Right atrium auricular region (tissue), 2 donors: ENCODE measurements at places on chromosomes 16 and 17.

DNA sequence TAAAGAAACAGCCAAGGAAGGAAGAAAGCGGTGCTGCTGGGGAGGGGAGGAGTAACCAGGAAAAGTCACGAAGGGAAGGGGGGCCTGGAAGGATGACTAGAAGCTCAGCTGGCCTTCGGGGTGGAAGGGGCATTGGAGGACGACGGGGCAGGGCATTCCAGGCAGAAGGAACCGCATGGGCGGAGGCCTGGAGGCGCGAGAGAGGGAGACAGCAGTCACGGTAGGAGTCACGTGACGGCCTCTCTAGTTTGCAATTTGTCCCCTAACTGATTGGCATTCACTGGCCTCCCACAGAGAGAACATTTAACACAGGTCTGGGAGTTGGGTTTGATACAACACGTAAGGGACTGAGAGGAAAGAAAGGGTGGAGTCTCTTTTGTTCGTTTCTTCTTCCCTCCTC, 63.9 kb downstream of the RTN4RL1 start:
- no peak overlapping the region for H3K27ac ChIP-seq
- H3K4me3 ChIP-seq: no peak overlapping the region
- no peaks in the 10 kb centered on the region for H3K36me3 ChIP-seq

GRCh38 chr17:67469208-67469980, 92.3 kb downstream of the PITPNC1 start:
- no peaks in the 10 kb centered on the region for H3K27me3 ChIP-seq
- H3K27ac ChIP-seq: peak overlapping the region; percentile 63
- no peaks in the 10 kb centered on the region for H3K36me3 ChIP-seq
- DNase-seq: no peak
- no peak overlapping the region for H3K4me3 ChIP-seq
- peaks cover 34% of the 10 kb centered on the region for H3K4me1 ChIP-seq

DNA sequence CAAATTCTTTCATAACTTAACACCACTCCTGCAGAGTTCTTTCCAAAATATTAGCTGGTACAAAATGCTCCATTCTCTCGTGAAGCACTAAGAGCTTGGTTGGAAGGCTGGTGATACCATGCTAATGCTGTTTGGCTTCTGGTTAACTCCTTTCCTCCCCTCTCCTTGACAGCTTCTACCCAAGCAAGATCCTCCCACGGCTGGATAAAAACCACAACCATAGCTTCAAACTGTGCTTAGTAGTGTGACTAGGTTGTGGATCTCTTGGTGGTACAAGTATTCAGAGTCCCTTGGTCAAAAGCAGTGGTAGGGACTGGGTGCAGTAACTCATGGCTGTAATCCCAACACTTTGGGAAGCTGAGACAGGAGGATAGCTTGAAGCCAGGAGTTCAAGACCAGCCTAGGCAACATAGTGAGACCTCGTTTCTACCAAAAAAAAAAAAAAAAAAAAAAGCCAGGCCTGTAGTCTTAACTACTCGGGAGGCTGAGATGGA, 2.3 kb downstream of the PHAF1 start:
- H3K27me3 ChIP-seq: no peaks in the 10 kb centered on the region
- H3K4me1 ChIP-seq: peaks cover 25% of the 10 kb centered on the region
- no peak for DNase-seq
- H3K36me3 ChIP-seq: no peaks in the 10 kb centered on the region

DNA sequence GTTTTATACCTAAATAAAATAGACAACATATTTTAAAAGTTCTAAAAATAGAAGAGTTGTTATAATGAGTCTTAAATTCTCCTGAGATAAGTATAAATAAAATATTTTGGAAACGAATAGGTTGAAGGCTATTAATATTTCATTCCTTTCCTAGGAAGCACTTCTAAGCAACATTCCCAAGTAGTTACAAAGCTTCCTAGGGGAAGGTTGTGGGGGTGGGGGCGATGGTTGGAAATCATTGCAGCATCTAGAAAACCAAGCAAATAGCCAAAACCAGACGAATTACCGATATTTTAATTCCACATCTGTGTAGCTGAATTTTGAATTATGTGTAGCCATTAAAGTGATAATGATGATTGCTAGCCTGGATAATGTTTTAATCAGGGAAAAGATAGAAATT, 26.9 kb downstream of the PTRH2 start:
- no peak overlapping the region for H3K4me3 ChIP-seq
- no peaks in the 10 kb centered on the region for H3K4me1 ChIP-seq
- DNase-seq: no peak
- H3K27ac ChIP-seq: no peak overlapping the region

- H3K36me3 ChIP-seq: no peaks in the 10 kb centered on the region
- H3K27ac ChIP-seq: no peak within 1 kb of the TSS
- H3K27me3 ChIP-seq: no peaks in the 10 kb centered on the region
- DNase-seq: no peak
These were observed at the start of gene SLC12A3 for GRCh38 chr16:56864960-56865359. SLC12A3 (plus strand) TSS chr16:56865207; CDS start chr16:56865236, 29 bp downstream.

DNA sequence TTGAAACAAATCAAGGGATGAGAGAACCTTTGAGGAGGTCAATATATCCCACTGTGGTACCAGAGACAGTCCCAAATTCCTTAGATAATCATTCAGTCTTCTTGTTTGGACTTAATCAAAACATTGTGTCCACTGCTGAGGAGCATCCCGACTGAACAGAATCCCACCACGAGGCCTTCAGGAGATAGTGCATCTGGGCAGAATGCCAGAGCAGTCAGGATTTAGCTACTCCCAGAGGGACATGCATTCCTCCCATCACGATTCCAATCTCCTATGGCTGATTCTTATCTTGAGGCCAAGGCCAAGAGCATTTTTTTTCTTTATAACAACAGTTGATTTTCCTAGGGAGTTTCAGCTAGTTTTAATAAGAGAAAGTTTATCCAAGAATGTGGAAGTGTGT, 87.4 kb upstream of the COX10 start:
- no peaks in the 10 kb centered on the region for H3K27me3 ChIP-seq
- no peak for DNase-seq
- H3K36me3 ChIP-seq: no peaks in the 10 kb centered on the region
- H3K27ac ChIP-seq: no peak overlapping the region
- H3K4me1 ChIP-seq: no peaks in the 10 kb centered on the region

- H3K27ac ChIP-seq: peak overlapping the region; percentile 83
- no peaks in the 10 kb centered on the region for H3K4me1 ChIP-seq
- H3K36me3 ChIP-seq: peaks cover 5% of the 10 kb centered on the region
- peak; percentile 82 for DNase-seq
- no peaks in the 10 kb centered on the region for H3K27me3 ChIP-seq
- H3K4me3 ChIP-seq: peak overlapping the region; percentile 83
These were observed 1.5 kb downstream of the TRIM25 start for GRCh38 chr17:56912105-56912999.

DNA sequence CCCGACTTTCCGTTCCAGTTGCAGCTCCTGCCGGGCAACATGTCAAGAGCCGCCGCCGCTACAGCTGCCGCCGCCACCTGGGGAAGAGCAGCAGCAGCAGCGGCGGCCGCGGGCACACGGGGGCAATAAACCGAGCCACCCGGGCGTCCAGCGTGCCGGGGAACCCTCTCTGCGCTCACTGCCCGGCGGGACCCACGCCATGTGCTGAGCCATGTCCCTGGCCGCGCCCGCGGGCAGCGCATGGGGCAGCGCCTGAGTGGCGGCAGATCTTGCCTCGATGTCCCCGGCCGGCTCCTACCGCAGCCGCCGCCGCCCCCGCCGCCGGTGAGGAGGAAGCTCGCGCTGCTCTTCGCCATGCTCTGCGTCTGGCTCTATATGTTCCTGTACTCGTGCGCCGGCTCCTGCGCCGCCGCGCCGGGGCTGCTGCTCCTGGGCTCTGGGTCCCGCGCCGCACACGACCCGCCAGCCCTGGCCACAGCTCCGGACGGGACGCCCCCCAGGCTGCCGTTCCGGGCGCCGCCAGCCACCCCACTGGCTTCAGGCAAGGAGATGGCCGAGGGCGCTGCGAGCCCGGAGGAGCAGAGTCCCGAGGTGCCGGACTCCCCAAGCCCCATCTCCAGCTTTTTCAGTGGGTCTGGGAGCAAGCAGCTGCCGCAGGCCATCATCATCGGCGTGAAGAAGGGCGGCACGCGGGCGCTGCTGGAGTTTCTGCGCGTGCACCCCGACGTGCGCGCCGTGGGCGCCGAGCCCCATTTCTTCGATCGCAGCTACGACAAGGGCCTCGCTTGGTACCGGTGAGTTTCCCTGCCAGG, 604 bp downstream of the HS3ST3B1 start:
- peak overlapping the region; percentile 33 for H3K27ac ChIP-seq
- peak overlapping the region; percentile 56 for H3K4me3 ChIP-seq
- no peak for DNase-seq
- H3K27me3 ChIP-seq: peaks cover 48% of the 10 kb centered on the region
- peaks cover 69% of the 10 kb centered on the region for H3K4me1 ChIP-seq

DNA sequence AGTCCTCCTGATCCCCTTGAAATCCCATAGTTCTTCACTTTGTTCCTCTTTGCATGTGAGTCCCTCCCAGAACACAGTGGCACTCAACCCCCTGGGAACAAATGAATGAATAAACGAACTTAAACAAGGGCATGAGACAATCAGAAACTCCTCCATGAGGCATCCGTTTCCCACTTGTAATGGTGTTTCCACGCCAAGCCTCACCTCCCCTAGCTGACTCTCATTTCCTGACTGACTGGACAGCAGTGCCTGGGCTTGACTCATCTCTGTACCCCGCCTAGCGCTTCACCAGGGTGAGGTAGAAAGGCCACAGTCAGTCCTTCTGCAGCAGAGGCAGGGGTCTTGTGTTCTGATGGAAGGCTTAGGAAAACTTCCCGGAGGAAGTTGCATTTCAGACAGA, 14.2 kb downstream of the KIF1C start:
- peaks cover 88% of the 10 kb centered on the region for H3K36me3 ChIP-seq
- DNase-seq: no peak
- H3K27ac ChIP-seq: no peak overlapping the region
- H3K4me3 ChIP-seq: no peak overlapping the region
- no peaks in the 10 kb centered on the region for H3K4me1 ChIP-seq

- H3K4me3 ChIP-seq: no peak overlapping the region
- no peaks in the 10 kb centered on the region for H3K27me3 ChIP-seq
- H3K27ac ChIP-seq: no peak overlapping the region
- no peak for DNase-seq
- peaks cover 21% of the 10 kb centered on the region for H3K36me3 ChIP-seq
These were observed 3.3 kb downstream of the AXIN1 start for GRCh38 chr16:349211-349610.

DNA sequence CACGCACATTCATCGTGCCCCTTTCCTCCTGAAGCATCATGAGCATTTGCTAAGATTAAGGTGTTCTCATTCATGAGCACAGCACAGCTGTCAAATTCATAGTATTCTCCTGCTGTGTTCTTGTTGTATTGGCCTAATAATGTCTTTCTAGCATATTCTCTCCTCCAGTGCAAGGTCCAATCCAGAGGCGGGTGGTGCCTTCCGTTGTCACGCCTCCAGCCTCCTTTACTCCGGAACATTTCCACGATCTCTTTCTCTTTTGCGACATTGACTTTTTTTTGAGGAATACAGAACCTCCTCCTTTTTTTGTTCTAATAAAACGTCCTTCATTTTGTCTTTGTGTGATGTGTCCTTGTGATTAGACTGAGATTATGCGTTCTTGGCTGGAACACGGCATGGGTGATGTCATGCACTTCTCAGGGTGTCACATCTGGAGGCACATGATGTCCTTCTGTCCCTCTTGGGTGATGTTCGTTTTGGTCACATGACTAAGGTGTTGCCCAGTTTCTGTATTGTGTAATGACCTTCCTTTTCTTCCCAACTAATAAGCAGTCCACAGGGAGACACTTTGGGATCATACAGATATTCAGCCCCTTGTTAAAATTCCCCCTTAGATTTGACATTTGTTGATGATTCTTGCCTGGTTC, 66.3 kb downstream of the CLEC16A start:
- H3K4me3 ChIP-seq: no peak overlapping the region
- no peaks in the 10 kb centered on the region for H3K27me3 ChIP-seq
- DNase-seq: peak; percentile 80
- no peaks in the 10 kb centered on the region for H3K36me3 ChIP-seq

DNA sequence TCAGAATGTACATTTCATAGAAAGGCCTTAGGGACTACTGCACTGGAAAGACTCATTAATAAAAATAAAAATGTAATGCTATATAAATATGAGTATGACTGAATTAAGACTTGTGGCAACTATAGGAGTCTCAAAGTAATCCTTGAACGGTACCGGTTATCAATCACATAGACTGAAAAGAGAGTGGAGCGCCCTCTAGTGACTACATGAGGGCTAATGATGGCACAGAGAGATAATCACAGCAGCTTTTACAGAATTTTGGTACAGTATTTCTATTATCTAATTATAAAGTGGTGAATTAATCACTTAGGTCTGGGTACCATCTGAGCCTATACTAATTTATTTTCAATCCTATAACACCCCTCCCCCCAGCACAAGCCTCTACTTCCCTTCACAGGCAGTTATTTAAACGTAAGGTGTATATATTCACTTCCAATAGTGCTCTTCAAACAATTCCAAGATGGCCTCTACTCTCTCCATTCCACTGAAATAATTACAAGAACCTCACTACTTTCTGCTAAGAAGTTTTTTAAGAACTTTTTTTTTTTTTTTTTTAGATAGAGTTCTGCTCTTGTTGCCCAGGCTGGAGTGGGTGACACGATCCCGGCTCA, 40.7 kb upstream of the ANKFY1 start:
- H3K36me3 ChIP-seq: peaks cover 20% of the 10 kb centered on the region
- no peak overlapping the region for H3K4me3 ChIP-seq
- peaks cover 18% of the 10 kb centered on the region for H3K4me1 ChIP-seq
- no peak for DNase-seq

GRCh38 chr16:72198771-72199201, 26.8 kb upstream of the PMFBP1 start:
- H3K36me3 ChIP-seq: no peaks in the 10 kb centered on the region
- H3K27ac ChIP-seq: no peak overlapping the region
- H3K4me3 ChIP-seq: no peak overlapping the region
- H3K4me1 ChIP-seq: no peaks in the 10 kb centered on the region

- H3K27ac ChIP-seq: no peak overlapping the region
- DNase-seq: no peak
- peaks cover 34% of the 10 kb centered on the region for H3K36me3 ChIP-seq
- H3K4me3 ChIP-seq: no peak overlapping the region
These were observed 28.9 kb upstream of the CFAP20 start for GRCh38 chr16:58157951-58158540.

- H3K4me1 ChIP-seq: no peaks in the 10 kb centered on the region
- H3K27ac ChIP-seq: no peak overlapping the region
- no peak for DNase-seq
- H3K27me3 ChIP-seq: no peaks in the 10 kb centered on the region
These were observed 311.3 kb downstream of the CDH13 start for GRCh38 chr16:82937926-82938520.
